ENCODE measurements at places on chromosomes 11 and 22.

GRCh38 chr22:23267226-23268043 lies 87.1 kb downstream of the BCR start:
- no peak for DNase-seq

GRCh38 chr11:17807034-17807433 lies 72.5 kb downstream of the KCNC1 start:
- no peak for DNase-seq

GRCh38 chr11:61004180-61004611 lies 32.7 kb downstream of the CD6 start:
- peak; percentile 64 for DNase-seq

GRCh38 chr11:8336356-8337129 lies 72.9 kb upstream of the LMO1 start:
- DNase-seq, result no peak

DNA sequence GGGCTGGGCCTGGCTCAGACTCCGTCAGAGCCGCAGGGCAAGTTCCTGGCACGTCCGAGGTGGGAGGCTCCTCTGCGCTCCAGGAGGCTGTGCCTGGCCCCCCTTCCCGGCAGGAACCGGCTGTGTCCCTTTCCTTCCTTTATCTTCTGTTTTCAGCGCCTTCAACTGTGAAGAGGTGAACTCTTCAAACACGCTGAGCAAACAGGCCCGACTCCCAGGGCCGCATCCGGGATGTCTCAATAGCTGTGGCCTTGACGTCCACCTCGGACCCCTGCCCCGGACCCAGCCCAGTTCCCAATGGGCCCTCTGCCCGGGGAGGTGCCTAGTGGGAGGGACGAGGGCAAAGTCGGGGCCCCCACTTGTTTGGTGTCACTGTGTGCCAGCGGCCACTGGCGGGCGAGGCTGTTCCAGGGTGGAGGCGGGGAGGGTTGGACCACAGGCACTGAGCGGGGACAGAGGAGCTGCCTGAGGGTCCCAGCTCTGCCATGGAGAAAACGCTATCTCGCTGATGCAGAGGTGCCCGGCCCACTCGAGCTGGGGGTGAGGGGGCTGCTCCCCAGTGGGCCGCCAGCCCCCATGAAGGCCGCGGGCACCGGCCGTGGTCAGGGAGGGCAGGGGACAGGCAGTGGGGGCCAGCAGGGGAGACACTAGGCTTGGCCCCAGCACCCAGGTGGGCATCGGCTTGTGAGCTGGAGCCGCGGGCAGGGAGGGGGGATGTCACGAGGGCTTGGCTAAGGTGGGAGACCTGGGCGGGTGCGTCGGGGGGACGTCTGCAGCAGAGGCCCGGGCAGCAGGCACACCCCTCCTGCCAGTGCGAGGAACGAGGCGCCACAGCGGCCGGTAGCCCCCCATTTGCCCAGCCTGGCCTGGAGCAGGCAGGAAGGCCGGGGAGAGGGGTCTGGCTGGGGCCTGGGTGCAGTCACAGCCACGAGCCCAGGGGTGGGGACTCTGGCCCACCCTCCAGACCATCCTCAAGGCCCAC lies 2.7 kb upstream of the MUC5B start:
- DNase-seq, result no peak

- DNase-seq, result no peak
Measured at GRCh38 chr11:74025467-74026166, 16.7 kb upstream of the UCP3 start.

- no peak for DNase-seq
Measured at GRCh38 chr11:119639642-119640205, 89.3 kb downstream of the NECTIN1 start.

GRCh38 chr22:25623851-25624250 lies 59.4 kb downstream of the GRK3 start:
- no peak for DNase-seq
